Breast epithelium (tissue), 4 donors: ENCODE measurements at places on chromosomes 6 and 20. TPM values are rescaled to one million over a fixed set of nuclear protein-coding genes. Genes with fewer than 3 reads are reported as not detected.

CLDN20 gene
- total RNA-seq = not detected

MMS22L gene
- 16.2 TPM for total RNA-seq

PRL gene
- not detected for total RNA-seq

MMP24 gene
- 0.98 TPM for total RNA-seq

DTNBP1 gene
- 19.5 TPM for total RNA-seq

HTR1E gene
- not detected for total RNA-seq

GMEB2 gene
- 6.6 TPM for total RNA-seq

RIMS1 gene
- 4.0 TPM for total RNA-seq

SLC17A2 gene
- not detected for total RNA-seq

PTCRA gene
- total RNA-seq = not detected

KCNQ2 gene
- total RNA-seq = not detected

RHAG gene
- total RNA-seq = not detected

TASP1 gene
- total RNA-seq = 26.1 TPM

GGTLC1 gene
- total RNA-seq = not detected

TGM3 gene
- total RNA-seq = not detected

SLC12A5 gene
- not detected for total RNA-seq

MOXD1 gene
- total RNA-seq = 1.8 TPM

SIRPD gene
- not detected for total RNA-seq

MEI4 gene
- total RNA-seq = not detected

MYBL2 gene
- not detected for total RNA-seq

DYNLT2 gene
- total RNA-seq = 2.6 TPM

ARMC12 gene
- 0.33 TPM for total RNA-seq

RARS2 gene
- 29.3 TPM for total RNA-seq

SNX3 gene
- 151 TPM for total RNA-seq

PRICKLE4 gene
- 5.3 TPM for total RNA-seq

SAMD3 gene
- total RNA-seq = 2.1 TPM

MUC21 gene
- total RNA-seq = not detected

HMGCLL1 gene
- total RNA-seq = 3.7 TPM

FRS3 gene
- total RNA-seq = 4.3 TPM

GRM1 gene
- 0.15 TPM for total RNA-seq

F13A1 gene
- 53.3 TPM for total RNA-seq

SRSF12 gene
- total RNA-seq = 1.8 TPM

NKX2-4 gene
- total RNA-seq = not detected

TPX2 gene
- 3.8 TPM for total RNA-seq

TNFRSF6B gene
- 40.0 TPM for total RNA-seq

TGM2 gene
- 44.9 TPM for total RNA-seq

PAK5 gene
- not detected for total RNA-seq

CYP39A1 gene
- total RNA-seq = 1.6 TPM

SLPI gene
- 30.6 TPM for total RNA-seq

SNAI1 gene
- 5.0 TPM for total RNA-seq

RFX6 gene
- 1.8 TPM for total RNA-seq

HLA-DQA2 gene
- 0.48 TPM for total RNA-seq
